Adrenal gland (tissue), 19 donors: ENCODE measurements at places on chromosomes 3 and 15. TPM values are rescaled to one million over a fixed set of nuclear protein-coding genes. Genes with fewer than 3 reads are reported as not detected.

- H3K27ac ChIP-seq = no peak overlapping the region
- H3K4me1 ChIP-seq = no peaks in the 10 kb centered on the region
Observed at GRCh38 chr3:65130782-65131181, 443.0 kb upstream of the ADAMTS9 start.

DNA sequence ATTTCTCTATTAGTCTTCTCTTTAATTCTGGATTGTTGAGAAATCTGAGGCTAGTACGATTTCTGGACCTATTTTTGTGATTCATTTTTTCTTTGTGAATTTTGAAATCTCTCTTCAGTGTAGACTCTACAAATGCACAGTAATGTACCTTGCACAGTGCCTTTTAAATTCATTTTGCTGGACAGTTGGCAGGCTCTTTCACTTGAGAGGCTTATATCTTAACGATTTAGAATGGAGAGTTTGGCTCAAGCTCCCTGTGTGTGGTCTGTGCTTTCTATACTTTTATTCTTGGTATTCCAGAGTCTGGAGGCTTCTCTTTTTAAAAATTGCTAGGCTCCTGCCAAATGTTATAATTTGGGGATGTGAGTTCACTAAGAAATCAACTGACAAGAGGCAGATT is 8.8 kb downstream of the CRYBG3 start:
- no peak overlapping the region for H3K4me3 ChIP-seq
- no peaks in the 10 kb centered on the region for H3K36me3 ChIP-seq
- H3K27ac ChIP-seq = no peak overlapping the region
- H3K4me1 ChIP-seq = no peaks in the 10 kb centered on the region
- no peaks in the 10 kb centered on the region for H3K27me3 ChIP-seq

CDHR4 gene
- total RNA-seq = not detected

DNA sequence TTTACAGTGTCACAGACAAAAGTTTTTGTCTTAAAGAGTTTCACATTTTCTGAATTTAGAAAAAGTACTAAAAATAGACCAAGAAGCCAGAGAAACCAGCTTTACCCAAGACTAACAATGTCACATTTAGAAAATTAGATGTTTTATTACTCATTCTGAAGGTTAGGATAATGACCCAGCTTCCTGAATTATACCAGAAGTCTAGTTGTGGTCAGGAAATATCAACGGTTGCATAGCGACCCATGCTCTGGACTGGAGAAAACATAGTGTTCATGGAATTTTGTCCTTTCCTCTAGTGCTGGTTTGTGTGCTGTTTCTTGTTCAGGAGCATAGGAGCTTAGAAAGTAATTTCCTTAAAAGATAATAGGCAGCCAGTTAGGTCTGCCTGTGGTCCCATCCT is 59.0 kb downstream of the DPPA2 start:
- H3K27ac ChIP-seq = no peak overlapping the region
- no peaks in the 10 kb centered on the region for H3K36me3 ChIP-seq
- H3K27me3 ChIP-seq = no peaks in the 10 kb centered on the region
